Left lung (tissue), 14 donors: ENCODE measurements at places on chromosomes 5 and 9. TPM values are rescaled to one million over a fixed set of nuclear protein-coding genes. Genes with fewer than 3 reads are reported as not detected.

- H3K4me1 ChIP-seq, result no peaks in the 10 kb centered on the region
- no peak overlapping the region for H3K4me3 ChIP-seq
- DNase-seq, result no peak
These were observed 726.4 kb upstream of the TYRP1 start for GRCh38 chr9:11966786-11967185.

- no peaks in the 10 kb centered on the region for H3K27me3 ChIP-seq
- no peak for DNase-seq
- H3K36me3 ChIP-seq, result no peaks in the 10 kb centered on the region
- H3K4me3 ChIP-seq, result no peak overlapping the region
These were observed 113.5 kb downstream of the RORB start for GRCh38 chr9:74610523-74611061.

- H3K4me3 ChIP-seq, result no peak overlapping the region
- no peaks in the 10 kb centered on the region for H3K36me3 ChIP-seq
- H3K27ac ChIP-seq, result no peak overlapping the region
- H3K4me1 ChIP-seq, result no peaks in the 10 kb centered on the region
- no peaks in the 10 kb centered on the region for H3K27me3 ChIP-seq
These were observed 352.2 kb downstream of the PLK2 start for GRCh38 chr5:58107704-58108103.

The SV2C gene
- total RNA-seq, result 0.37 TPM

The SLC36A3 gene
- total RNA-seq, result not detected

GRCh38 chr5:81878333-81878732, 93.5 kb upstream of the ATG10 start:
- no peak overlapping the region for H3K4me3 ChIP-seq
- no peaks in the 10 kb centered on the region for H3K36me3 ChIP-seq
- no peaks in the 10 kb centered on the region for H3K27me3 ChIP-seq
- H3K27ac ChIP-seq, result no peak overlapping the region

The FAM169A gene
- total RNA-seq, result 2.7 TPM

The ADAMTS12 gene
- total RNA-seq, result 11.6 TPM

- no peak for DNase-seq
- H3K27ac ChIP-seq, result no peak overlapping the region
- no peaks in the 10 kb centered on the region for H3K27me3 ChIP-seq
- H3K36me3 ChIP-seq, result peaks cover 55% of the 10 kb centered on the region
- no peaks in the 10 kb centered on the region for H3K4me1 ChIP-seq
These were observed 75.5 kb downstream of the GPR21 start for GRCh38 chr9:123108976-123109375.

DNA sequence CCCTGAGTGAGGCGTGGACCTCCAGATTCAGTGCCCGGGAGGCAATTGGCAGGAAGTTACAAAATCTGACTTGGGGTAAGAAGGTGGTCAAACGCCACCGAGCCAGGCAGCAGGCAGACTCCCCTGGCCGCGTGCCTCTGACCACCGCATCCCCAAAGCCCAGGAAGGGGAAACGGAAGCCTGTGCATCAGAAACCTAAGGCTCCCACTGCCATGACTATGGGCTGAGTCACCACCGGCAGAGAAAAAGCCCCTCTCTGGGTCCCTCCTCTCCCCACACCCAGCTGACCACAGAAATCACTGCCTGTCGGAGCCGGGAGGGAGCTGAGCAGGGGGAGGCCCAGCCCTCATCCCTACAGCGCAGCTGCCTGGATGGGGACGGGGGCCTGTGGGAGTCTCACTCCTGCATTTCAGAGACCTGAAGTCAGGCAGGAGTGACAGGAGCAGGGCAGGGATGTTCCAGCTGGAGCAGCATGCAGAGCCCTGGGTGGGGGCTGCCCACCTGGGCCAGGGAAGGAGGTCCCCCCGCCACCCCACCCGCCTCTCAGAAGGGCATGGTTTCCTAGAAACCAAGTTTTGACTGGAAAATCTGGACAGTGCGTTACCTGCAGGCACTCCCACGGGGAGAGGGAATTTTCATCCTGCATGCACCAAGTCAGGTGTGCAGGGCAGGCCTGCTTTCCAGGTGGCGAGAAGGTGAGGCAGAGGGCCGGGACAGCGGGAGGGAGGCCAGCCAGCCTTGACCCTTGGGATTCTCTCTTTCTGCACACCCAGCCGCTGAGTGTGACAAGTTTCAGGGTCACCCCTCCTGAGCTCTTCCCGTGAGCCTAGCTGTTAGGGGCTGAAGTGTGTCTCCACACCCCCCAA, 68.2 kb downstream of the LRSAM1 start:
- peak overlapping the region; percentile 44 for H3K27ac ChIP-seq
- H3K27me3 ChIP-seq, result no peaks in the 10 kb centered on the region
- peaks cover 83% of the 10 kb centered on the region for H3K36me3 ChIP-seq
- peaks cover 27% of the 10 kb centered on the region for H3K4me1 ChIP-seq
- H3K4me3 ChIP-seq, result no peak overlapping the region

DNA sequence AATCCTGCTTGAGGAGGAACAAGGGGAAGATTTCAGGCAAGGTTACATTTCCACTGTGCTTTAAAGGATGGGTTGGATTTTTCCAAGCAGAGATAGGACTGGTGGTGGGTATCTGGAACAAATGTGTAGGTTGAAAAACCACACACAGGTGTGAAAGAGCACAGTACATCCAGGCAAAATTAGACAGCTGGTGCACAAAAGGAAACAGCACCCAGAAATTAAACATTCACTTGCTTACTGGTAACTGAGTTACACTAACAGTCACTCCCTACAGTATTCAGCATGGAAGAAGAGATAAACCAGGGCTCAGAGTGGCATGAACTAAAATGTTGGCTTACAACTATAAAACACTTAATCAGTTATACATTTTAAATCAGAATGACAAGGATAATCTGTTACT, 81.5 kb upstream of the RASEF start:
- H3K27me3 ChIP-seq, result no peaks in the 10 kb centered on the region
- no peak overlapping the region for H3K4me3 ChIP-seq
- no peak overlapping the region for H3K27ac ChIP-seq
- DNase-seq, result no peak
- no peaks in the 10 kb centered on the region for H3K36me3 ChIP-seq
- no peaks in the 10 kb centered on the region for H3K4me1 ChIP-seq

DNA sequence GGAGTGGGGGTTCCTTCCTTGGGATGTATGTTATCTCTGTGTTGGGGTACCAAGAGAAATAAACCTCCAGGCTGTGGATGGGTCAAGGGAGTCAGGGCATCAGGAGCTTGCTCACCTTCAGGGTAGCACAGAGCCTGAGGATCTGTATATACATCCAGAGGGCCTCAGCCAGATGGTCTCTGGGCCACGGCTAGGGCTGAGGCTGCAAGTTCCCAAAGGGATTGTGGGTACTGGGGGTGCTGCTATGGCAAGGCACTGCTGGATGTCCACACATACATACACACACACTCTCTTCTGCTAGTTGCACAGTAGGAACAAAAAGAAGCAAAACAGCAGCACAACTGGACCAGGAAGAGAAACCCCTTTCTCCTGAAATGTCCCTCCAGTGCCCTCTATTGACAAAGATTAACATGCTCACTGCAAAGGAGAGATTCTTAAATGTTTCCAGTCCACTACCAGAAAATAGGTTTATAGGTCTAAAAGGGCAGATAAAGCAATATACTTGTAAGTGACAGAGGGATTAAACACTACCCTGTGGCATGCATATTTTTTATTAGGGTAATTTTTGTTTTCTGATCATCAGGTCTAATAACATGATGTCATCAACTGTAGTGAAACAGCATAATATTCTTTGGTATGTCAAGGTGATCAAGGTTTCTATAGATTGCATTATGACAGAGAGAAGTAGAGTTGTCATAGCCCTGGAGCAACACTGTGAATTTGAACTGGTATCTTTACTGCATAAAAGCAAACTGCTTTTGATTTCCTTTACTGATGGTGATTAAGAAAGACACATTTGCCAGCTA, 56.3 kb upstream of the KCNN2 start:
- H3K27ac ChIP-seq, result no peak overlapping the region
- DNase-seq, result no peak
- H3K4me3 ChIP-seq, result no peak overlapping the region
- H3K4me1 ChIP-seq, result no peaks in the 10 kb centered on the region

DNA sequence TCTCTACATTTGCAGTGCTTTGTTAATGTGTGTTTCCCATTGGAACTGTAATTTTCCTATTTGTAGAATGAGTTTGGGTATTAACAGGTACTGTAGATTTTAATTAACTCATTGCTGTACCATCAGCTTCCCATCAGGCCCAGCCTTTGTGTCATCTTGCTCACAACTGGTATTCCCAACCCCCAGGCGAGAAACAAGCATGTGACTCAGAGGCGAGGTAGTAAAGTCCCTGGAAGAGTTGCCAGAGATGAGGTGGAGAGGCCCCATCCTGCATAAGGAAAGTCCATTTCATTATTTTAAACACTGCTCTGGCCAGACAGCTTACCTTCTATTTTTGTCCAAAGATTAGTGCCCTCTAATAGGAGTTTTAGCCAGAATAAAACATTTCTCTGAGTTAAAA, 29.9 kb downstream of the ADCY2 start:
- H3K27me3 ChIP-seq, result peaks cover 5% of the 10 kb centered on the region
- H3K36me3 ChIP-seq, result no peaks in the 10 kb centered on the region
- H3K27ac ChIP-seq, result no peak overlapping the region
- H3K4me3 ChIP-seq, result no peak overlapping the region

DNA sequence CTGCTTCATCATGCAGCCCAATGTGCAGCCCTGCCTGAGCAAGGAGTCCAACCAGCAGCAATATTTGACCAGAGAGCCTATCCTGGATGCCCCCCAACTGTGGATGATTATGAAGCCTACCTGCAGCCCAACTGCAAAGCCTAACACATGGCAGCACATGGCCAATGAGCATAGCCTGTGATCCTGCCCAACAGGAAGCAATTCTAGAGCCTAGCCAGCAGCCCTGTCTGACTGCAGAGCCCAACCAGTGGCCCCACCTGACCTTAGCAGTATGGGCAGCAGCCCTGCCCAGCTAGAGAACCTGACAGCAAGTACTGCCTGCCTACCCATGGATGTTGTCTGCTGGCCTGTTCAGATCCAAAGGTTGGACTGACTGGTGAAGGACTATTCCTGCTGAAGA, 97.3 kb upstream of the SH3GL2 start:
- DNase-seq, result no peak
- no peak overlapping the region for H3K27ac ChIP-seq
- H3K4me1 ChIP-seq, result no peaks in the 10 kb centered on the region

GRCh38 chr5:79295029-79295428, 59.1 kb downstream of the JMY start:
- H3K36me3 ChIP-seq, result no peaks in the 10 kb centered on the region
- H3K27ac ChIP-seq, result no peak overlapping the region
- H3K4me3 ChIP-seq, result no peak overlapping the region
- no peaks in the 10 kb centered on the region for H3K27me3 ChIP-seq
- DNase-seq, result no peak
- H3K4me1 ChIP-seq, result no peaks in the 10 kb centered on the region

The LCN15 gene
- not detected for total RNA-seq

- peak overlapping the region; percentile 99 for H3K27ac ChIP-seq
- H3K36me3 ChIP-seq, result no peaks in the 10 kb centered on the region
- no peaks in the 10 kb centered on the region for H3K27me3 ChIP-seq
- no peak for DNase-seq
- H3K4me3 ChIP-seq, result peak overlapping the region; percentile 67
- H3K4me1 ChIP-seq, result no peaks in the 10 kb centered on the region
These were observed 971 bp downstream of the TMEM267 start for GRCh38 chr5:43482490-43483297.

- DNase-seq, result no peak
- no peaks in the 10 kb centered on the region for H3K4me1 ChIP-seq
- no peaks in the 10 kb centered on the region for H3K36me3 ChIP-seq
- H3K27me3 ChIP-seq, result no peaks in the 10 kb centered on the region
- H3K4me3 ChIP-seq, result no peak overlapping the region
- H3K27ac ChIP-seq, result no peak overlapping the region
These were observed 66.1 kb downstream of the CDK5RAP2 start for GRCh38 chr9:120513825-120514396.

The KIAA0825 gene
- total RNA-seq, result 6.3 TPM

GRCh38 chr5:122844910-122845228, 544 bp upstream of the SNX24 start:
- no peaks in the 10 kb centered on the region for H3K27me3 ChIP-seq
- H3K36me3 ChIP-seq, result no peaks in the 10 kb centered on the region
- peak overlapping the region; percentile 90 for H3K27ac ChIP-seq
- peaks cover 11% of the 10 kb centered on the region for H3K4me1 ChIP-seq
- no peak for DNase-seq
- peak overlapping the region; percentile 82 for H3K4me3 ChIP-seq

The GNG10 gene
- 46.3 TPM for total RNA-seq

GRCh38 chr5:123951582-123951977, 439.6 kb downstream of the CSNK1G3 start:
- no peak overlapping the region for H3K4me3 ChIP-seq
- no peaks in the 10 kb centered on the region for H3K27me3 ChIP-seq
- DNase-seq, result no peak
- H3K4me1 ChIP-seq, result no peaks in the 10 kb centered on the region

The NR5A1 gene
- 0.26 TPM for total RNA-seq

DNA sequence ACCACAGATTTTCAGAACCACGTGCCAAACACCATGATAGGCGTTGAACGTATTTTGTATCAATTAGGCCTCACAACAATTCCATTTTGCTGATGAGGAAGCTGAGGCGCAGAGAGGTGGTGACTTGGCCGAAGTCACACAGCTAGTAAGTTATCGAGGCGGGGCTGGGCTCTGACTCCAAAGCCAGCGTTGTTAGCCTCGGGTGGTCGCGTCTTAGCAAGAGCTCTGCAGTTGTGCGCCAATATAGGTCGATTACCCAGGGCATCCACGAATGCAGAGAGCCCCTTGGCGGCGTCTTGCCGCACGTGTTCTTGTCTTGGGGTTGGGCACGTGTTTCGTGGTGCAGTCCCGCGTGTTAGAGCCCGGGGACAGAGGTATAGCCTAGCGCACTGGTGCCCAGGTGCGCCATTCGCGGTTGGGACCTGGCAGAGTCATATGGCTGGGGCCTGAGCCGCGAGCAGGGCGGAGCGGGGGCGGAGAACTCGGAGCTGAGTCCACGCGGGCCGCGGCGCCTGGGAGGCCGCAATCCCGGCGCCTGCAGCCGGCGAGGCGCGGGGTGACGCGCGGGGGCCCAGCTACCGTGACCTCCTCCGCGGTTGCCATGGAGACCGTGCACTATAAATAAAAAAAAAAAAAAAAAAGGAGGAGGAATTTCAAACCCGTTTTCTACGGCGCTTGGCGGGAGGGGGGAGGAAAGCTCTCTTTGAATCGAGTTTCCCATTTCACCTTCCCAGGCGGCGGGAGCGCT, 62.3 kb downstream of the CXXC5 start:
- no peak overlapping the region for H3K27ac ChIP-seq
- no peaks in the 10 kb centered on the region for H3K36me3 ChIP-seq
- DNase-seq, result peak; percentile 80
- peaks cover 22% of the 10 kb centered on the region for H3K4me1 ChIP-seq
- H3K27me3 ChIP-seq, result peaks cover 47% of the 10 kb centered on the region

GRCh38 chr9:35734096-35734495, 1.6 kb downstream of the CREB3 start:
- no peaks in the 10 kb centered on the region for H3K27me3 ChIP-seq
- peaks cover 51% of the 10 kb centered on the region for H3K36me3 ChIP-seq
- no peak for DNase-seq
- no peak overlapping the region for H3K27ac ChIP-seq
- H3K4me3 ChIP-seq, result no peak overlapping the region
- H3K4me1 ChIP-seq, result peaks cover 49% of the 10 kb centered on the region
